ENCODE measurements at places on chromosomes 2 and 18.

GRCh38 chr18:23354625-23355024 is 98.5 kb upstream of the RIOK3 start:
- no peak for DNase-seq

- no peak for DNase-seq
Observed at GRCh38 chr2:240782886-240783818, 36.9 kb downstream of the KIF1A start.

GRCh38 chr2:240460253-240460711 is 24.8 kb downstream of the GPC1 start:
- no peak for DNase-seq

GRCh38 chr2:161412346-161412745 is 3.8 kb upstream of the TBR1 start:
- DNase-seq = no peak

- DNase-seq = no peak
Observed at GRCh38 chr2:129775952-129776653, 203.4 kb upstream of the RAB6C start.

GRCh38 chr2:201136889-201137321 is 20.9 kb downstream of the CFLAR start:
- no peak for DNase-seq

- DNase-seq = no peak
Observed at GRCh38 chr18:24475926-24476589, 15.6 kb downstream of the HRH4 start.

DNA sequence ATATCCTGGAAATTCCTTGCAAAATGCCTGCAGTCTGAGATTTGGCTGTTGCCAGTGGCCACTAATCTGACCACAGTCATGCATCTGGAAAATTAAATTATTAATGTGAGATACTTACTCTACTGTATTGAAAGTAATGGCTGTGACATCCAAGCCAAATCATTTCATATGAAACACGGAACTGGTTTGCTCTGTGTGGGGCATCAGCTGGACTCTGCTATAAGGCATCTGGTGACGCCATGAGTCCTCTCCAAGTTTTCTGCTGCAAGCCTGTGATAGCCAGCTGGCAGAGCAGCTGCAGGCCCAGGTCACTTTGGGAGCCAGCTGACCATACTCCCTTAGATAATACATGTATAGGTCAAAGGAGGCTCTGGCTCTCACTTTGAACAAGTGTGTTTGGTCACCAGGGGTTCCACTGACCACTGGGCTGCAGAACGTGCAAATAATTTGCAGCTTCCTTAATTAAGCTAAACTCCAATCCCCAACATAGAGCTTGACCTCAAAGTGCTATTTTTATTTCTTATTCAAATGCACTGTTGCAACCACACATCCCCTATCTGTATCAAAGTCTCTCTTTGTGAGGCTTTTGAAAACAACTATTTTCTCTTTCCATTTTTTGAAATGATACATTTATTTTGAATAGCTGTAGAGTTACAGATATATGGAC is 152.9 kb downstream of the NCKAP5 start:
- no peak for DNase-seq

DNA sequence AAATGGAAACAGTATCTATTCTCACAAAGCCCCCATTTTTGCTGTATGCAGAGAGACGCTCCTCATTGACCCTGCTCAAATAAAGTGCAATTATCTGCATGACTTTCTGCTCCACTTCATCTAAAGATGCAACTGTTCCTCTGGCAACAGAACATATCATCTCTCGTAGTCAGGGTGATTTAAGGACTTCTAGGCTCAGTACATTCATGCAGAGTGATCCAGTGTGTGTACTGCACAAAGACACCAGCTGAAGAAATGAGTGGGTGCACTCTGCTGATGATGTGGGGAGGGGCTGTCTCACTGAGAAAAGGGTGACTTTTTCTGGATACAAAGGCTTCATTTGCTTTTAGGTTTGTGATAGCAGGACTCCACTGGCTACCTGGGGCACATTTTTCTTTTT is 355.2 kb downstream of the GALNT13 start:
- DNase-seq = no peak

- DNase-seq = no peak
Observed at GRCh38 chr18:13629841-13630715, 96.3 kb downstream of the FAM210A start.

GRCh38 chr18:22088029-22088428 is 81.4 kb upstream of the GATA6 start:
- DNase-seq = no peak

DNA sequence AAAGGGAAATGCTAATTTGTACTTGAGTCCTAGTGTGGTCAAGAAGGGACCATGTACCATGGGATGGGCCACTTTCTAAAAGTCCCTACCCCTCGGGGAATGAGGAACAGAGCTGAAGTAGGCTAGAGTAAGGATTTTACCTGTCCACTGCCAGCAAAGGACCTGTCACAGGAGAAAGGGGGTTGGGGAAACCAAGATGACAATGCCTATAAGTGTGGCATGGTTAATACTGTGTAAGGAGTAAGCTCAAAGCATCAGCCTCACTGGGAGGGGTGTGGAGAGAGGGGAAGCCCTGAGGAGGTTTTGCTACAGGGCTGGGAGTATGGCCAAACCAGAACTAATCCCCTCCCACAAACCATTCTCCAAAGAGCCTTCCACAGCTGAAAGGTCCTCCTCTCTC is 15.8 kb downstream of the GKN2 start:
- DNase-seq = no peak

DNA sequence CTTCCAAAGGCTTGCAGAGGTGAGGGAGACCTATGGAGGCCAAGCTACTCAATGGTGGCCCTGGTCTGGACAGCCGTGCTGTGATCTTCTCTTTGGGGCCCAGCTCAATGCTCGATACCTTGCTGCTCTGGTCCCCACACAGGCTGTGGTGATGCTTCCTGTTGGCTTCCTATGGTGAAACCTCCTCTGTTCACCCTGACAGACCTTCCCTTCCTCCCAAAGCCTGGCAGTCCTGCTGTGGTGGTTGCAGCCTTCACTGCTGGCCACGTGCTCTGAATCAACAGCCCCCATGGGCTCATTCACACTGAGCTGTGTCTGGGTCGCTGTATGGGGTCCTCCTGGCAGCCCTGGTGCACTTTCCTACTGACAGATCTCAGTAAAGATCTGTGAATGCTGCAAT is 31.0 kb upstream of the GALR1 start:
- no peak for DNase-seq

- no peak for DNase-seq
Observed at GRCh38 chr2:23967846-23968245, 27.6 kb downstream of the UBXN2A start.

GRCh38 chr2:113863144-113863543 is 26.7 kb upstream of the ACTR3 start:
- no peak for DNase-seq

- DNase-seq = no peak
Observed at GRCh38 chr2:869357-869871, 81.2 kb upstream of the SNTG2 start.

Data from cortex of kidney (tissue), 1 donor.